ENCODE measurements at places on chromosomes 7 and 10.

DNA sequence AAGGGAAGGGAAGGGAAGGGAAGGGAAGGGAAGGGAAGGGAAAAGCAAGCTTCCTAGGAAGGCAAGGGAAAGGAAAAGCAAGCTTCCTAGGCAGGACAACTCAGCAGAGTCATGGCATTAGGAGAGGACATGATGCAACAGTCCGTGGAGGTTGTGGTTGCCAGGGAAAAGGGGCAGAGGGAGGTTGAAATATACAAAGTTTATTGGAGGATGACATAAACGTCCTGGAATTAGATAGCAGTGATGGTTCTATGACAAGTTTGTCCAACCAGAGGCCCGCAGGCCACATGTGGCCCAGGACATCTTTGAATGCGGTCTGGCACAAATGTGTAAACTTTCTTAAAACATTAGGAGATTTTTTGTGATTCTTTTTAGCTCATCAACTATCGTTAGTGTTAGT lies 59.8 kb upstream of the OPN4 start:
- no peak for DNase-seq

GRCh38 chr7:70306173-70306572 lies 707.9 kb downstream of the AUTS2 start:
- DNase-seq = no peak

DNA sequence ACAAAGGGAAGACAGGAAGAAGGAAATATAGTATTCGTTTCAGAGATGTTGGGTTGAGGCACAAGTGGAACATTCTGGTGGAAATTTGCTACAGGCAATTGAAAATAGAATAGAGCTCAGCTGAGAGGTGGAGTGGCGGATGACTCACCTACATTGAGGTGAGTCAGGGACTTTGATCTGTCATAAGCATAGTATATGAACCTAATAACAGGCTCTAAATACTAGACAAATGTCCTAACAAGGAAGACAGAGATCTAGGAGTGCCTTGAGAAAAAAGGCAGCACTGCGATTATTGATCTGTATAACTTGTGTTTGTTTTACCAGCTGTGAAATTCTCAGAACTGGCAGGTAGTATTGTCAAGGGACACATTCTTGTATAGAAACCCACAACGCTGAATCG lies 907 bp upstream of the IFRD1 start:
- no peak for DNase-seq

DNA sequence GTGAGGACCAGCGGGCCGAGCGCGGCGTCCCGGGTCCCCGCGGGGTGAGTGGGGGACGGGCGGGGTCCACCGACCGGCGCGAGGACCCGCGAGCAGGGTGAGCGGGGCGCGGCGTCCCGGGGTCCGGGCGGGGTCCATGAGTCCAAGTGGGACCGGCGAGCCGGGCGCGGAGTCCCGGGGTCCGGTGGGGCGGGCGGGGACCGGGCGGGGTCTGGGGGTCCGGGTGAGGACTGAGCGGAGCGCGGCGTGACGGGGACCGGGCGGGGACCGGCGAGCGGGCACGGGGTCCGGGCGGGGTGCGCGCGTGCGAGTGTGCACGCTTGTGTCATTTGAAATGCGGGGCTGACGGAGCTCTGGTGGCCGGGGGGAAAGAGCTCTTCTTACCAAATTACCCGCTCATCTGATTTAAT lies 765 bp downstream of the CELF2 start:
- no peak for DNase-seq
